ENCODE measurements at places on chromosomes 13 and 19. TPM values are rescaled to one million over a fixed set of nuclear protein-coding genes. Genes with fewer than 3 reads are reported as not detected.

- no peak for DNase-seq
Observed at GRCh38 chr19:55386493-55386971, 800 bp downstream of the RPL28 start.

DNA sequence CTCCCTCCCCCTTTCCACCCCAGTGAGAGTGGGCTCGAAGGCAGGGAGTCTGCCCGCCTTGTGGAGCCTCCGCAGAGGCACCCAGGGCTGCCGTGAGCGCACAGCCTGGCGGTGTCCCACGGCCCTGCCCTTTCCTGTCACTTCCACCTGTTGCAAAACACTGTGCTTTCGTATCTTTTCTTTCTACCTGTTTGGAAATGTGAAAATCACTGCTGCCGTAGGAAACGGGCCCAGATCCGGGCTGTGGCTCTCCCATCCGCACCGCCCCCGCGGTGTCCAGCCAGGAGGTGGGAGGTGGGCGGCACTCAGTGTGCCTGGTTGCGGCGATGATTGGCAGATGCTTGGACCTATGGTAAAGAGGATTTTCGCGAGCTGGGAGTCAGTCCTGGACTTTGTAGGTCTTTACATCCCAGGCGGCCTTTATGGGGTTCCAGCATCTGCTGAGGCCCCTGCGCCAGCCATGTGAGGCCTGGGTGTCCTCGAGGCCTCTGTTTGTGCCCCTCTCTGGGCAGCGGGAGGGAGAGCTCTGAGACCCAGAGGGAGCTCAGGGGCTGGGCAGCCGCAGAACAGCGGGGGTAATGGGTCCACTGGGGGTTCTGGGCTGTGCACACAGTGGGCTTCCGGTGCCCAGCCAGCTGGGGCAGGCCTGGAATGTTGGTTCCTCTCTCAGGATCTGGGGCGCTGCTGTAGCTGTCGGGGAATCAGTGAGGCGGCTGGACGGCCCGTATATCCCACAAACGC is 6.1 kb downstream of the STK11 start:
- DNase-seq: no peak

GNA15 gene
- total RNA-seq: 7.0 TPM

AMER2 gene
- total RNA-seq: not detected

All from posterior vena cava (tissue), 2 donors.